ENCODE measurements at places on chromosomes 4 and X.

DNA sequence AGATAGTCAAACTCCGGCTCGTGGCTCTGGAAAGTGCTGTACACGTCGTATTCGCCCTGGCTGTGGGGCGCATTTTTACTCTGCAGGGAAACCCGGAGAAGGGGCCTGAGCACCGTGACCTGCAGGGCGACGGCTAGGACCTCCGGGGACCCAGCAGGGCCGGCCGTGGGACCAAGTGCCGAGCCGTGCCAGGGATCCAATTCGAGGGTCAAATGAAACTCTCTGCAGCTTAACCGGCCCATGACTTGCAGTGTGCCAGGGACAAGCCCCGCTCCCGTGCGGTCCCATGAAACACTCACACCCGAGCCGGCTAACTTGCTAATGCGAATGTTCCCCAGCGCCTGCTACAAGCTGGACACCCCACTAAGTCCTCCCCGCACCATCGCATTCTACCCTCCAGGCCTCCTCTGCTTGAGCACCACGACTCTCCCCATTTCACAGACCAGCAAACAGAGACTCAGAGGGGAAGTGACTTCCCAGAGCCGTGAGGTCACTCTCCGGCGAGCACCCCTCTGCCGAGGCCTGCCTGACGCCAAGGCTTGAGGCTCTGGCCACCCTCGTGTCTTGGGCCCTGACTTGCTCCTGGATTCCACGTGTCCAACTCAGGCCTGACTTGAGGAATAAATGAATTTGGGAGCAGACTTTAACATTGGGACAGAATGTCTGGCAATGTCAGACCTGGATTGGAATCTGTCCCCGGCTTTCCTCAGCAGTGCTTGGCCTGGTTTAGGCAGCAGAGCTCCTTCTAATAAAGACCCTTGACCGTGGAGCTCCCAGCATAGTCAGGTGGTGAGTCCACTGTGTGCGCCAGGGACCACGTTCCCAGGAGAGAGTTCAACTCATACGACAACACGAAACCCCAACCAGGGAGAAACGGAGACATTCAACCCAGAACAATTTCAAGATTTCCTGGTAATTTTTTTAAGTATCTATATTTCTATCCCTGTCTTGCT, 93.6 kb downstream of the PPP2R2C start:
- no peak for DNase-seq

DNA sequence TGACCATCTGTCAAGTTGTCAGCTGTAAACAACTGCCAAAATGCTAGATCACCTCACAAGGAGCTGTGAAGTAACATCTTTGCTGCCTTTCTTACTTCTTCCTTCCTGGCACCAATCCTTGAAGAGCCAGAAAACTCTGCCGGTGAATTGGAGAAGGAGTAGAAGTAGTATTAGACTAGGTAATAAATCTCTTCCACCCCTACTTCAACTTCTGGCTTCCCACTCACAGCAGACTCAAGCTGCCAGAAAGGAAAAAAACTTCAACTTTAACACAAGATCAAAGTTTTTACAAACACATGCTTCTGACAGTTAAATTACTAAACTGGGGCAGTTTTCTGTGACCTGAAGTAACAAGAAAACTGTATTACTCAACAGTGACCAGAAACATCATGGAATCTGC, 164.7 kb upstream of the SLC7A11 start:
- DNase-seq: peak; percentile 9

GRCh38 chr4:182067828-182068227, 175.4 kb upstream of the TENM3 start:
- peak; percentile 28 for DNase-seq

DNA sequence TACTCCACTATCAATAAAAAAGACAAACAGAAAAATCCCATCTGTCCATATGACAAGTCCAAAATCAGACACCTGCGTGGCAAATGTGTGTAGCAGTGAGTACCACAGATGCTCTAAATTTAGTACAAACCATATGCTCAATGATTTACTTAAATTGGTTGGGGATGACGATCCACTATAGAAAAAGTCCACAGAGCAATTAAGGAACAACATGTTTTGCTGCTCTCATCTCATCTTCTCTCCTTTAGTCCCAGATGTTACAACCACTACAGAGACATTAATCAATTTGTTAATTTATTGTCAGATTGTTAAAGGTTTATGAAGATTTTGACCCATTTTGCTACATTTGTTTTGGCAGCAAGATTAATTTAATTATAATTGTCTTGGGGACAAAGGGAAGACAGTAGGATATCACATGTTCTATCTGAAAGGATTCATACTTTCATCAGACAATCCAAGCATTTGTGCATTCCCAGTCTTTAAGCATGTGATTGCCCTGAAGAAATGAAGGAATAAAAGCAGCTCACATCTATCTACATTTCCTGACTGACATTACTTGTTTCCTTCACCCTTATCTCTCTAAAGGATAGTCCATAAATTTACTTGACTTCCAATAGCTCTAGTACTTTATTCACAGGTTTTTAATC, 2268.1 kb downstream of the PCDH7 start:
- DNase-seq: no peak

- peak; percentile 5 for DNase-seq
Measured at GRCh38 chr4:143700046-143700415, 444 bp downstream of the FREM3 start.

GRCh38 chr4:2935762-2936743, 27.2 kb downstream of the NOP14 start:
- DNase-seq: no peak

GRCh38 chrX:149131774-149132173, 373.3 kb downstream of the IDS start:
- peak; percentile 53 for DNase-seq

- no peak for DNase-seq
Measured at GRCh38 chrX:117400839-117401238, 715.8 kb downstream of the KLHL13 start.

DNA sequence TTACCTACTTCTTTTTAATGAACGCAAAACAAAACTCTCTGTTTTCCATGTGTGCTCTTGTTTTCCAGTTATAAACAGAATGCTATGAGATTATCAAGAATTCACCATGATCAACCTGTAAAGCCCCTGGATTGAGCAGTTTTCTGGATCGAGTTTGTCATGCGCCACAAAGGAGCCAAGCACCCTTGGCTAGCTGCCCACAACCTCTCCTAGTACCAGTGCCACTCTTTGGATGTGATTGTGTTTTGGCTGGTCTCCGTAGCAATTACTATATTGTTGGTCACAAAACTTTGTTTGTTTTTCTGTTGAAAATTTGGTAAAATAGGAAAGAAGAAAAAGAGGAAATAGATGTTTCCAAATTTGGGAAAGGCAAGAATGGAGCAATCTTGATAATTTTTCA, 51.1 kb downstream of the UGT2B7 start:
- DNase-seq: no peak

- DNase-seq: peak; percentile 12
Measured at GRCh38 chr4:825063-825970, 612 bp downstream of the CPLX1 start.

- DNase-seq: peak; percentile 7
Measured at GRCh38 chr4:10694151-10694827, 9.7 kb upstream of the CLNK start.
